ENCODE measurements at places on chromosomes 1 and 21.

DNA sequence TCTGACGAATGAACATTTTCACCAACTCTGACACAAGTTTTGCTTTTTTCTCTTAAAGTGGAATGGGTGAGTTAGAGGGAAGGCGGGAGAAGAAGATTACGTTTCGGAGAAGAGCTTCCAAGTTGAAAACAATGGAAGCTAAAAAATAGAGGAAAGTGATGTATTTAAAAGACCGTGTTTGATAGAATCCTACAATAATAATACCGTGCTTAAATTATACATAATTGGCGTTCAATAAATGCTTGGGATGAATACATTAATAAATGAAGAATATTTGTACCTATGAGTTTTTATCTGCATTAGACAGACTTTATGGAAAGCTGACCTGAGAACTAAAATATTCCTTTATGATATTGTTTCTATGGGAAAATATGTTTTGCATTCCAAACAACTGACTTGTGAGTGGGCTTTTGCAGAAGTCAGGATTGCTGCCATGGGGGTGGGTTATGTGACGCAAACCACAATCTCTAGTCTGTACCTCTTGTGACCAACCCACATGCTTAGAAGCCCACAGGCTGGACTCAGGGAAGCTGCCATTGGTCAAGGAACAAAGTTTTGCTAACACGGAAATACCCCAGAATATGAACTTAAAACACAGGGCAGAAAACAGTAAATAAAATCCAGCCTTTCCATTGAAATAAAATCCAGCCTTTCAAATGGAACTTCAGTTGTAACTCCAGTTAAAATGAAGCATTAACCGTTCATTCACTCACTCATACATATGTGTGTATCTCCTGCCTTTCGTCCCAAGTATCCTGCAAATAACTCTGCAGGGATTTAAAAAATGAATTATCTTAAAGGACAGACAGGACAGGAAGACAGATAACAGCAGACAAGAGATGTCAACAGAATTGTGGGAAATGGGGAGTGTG is 21.3 kb upstream of the ATF3 start:
- no peak for DNase-seq

GRCh38 chr1:224865510-224865909 is 64.0 kb upstream of the DNAH14 start:
- DNase-seq: no peak

- no peak for DNase-seq
These were observed 38.2 kb upstream of the KCND3 start for GRCh38 chr1:112027696-112028095.

DNA sequence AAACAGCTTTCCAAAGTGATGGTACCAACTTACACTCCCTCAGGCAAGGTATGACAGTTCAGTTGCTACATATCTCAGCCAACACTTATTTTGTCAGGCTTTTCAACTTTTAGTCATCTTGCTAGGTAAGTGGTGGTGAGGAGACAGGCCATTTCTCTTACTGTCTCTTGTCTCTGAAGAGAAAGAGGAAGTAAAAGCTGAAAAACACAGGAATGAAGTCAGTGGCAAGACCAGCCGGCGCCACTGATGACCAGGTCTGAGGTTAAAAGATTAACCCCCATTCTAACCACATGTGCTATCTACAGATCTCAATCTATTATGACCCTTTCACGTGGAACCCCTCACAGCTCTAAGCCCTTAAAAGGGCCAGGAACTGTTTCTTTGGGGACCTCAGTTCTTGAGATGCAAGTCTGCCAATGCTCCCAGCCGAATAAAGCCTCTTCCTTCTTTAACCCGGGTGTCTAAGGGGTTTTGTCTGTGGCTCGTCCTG is 4.2 kb downstream of the ADCY10 start:
- DNase-seq: no peak

DNA sequence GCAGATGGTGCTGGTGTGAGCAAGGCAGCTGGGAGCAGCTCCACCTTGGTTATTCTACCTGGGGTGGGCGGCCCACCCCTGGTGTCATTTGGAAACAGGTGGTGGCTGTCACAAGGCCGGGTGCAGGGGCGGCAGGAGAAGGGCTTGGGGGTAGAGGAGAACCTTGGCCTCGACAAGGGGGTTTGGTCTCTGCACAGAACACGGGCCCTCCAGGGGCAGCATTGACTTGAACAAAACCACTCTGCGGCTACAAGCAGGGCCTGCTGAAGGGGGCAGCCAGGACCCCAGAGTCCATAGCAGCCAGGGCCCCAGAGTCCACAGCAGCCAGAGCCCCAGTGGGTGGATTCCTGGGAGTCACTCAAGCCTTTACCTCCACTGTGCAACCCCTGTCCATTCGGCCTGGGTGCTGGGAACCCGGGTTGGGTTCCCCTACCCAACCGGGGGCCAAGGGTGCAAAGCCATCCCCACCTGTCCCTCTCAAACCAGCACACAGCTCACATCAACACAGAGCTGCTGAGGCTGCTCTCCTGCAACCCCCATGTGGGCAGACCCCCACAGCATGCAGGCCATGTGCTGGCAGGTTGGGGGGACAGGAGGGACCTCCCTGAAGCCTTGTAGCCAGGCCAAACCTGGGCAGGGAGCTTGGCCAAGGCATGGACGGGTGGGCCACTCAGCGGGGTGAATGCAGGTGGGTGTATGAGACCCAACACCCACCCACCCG is 7.7 kb downstream of the TRIM11 start:
- DNase-seq: no peak

- no peak for DNase-seq
These were observed 178.4 kb upstream of the CXADR start for GRCh38 chr21:17334484-17334883.

DNA sequence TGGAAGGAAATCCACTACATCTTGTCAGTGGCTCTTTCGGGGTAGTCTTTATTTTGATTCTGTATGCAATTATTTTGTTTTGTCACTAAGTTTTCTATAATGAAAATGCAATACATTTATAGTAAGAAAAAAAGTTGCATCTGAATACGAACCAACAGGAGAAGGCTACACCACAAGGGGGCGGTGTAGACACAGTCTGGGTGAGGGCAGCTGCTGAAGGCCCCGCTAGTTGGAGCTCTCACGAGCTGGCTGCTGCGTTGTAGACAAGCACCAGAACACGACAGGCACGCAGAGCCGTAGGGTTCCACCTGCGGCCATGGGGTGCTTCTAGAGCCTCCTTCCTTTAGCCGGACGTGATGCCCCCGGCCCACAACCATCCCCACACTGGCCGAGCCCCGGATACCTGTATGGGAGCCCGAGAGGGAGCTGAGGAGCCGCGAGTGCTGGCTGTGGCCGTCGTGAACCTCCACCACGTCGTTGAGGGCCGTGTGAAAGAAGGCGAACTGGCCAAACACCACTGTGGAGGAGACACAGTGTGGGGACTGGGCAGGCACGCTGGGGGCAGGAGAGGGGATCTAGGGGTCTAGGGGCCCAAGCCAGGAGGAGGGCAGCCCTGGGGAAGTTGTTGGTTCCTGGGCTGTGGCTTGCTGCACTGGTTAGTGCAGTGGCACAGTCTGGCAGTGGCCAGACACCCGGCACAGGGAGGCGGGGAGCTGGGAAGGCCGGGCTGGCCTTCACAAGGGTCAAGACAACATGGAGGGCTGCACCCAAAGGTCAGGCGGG is 160.8 kb downstream of the ZSCAN20 start:
- peak; percentile 75 for DNase-seq

GRCh38 chr1:7684132-7684531 is 87.0 kb upstream of the VAMP3 start:
- no peak for DNase-seq

- DNase-seq: peak; percentile 33
These were observed 78.0 kb upstream of the ATP5PO start for GRCh38 chr21:33993286-33994231.

- no peak for DNase-seq
These were observed 3.8 kb downstream of the STMN1 start for GRCh38 chr1:25902462-25902861.

GRCh38 chr1:213986020-213986924 is 1.5 kb upstream of the PROX1 start:
- peak; percentile 39 for DNase-seq

GRCh38 chr21:33886321-33886720 is 29.3 kb downstream of the ATP5PO start:
- DNase-seq: no peak

DNA sequence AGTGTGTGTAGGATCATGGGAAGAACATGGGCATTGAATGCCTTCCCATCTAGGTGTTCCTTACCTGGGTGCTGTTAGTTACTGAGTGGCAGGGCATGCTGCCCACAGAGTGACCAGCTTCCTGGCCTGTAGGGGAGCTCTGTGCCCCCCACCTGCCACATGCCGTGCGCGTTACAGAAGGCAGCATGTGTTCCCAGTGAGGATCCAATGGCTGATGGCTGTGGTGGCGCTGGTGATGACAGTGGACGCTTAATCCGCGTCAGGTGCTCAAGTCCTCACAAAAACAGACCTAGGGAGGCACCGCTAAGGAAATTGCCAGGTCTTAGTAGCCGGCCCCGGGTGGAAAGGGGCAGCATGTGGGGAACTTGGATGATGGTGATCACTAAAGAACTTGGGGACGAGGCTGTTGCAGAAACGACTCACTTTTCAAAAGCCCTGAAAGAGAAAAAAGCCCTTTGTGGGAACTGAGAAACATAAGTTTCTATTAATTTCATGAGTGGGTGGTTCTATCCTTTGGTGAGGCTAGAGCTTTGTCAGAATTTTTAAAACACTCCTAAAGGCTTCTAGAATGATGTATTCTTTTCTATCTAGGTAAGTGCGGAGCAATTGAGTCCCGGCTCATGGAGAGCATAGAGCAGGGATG is 93.2 kb downstream of the PRDM2 start:
- no peak for DNase-seq

GRCh38 chr1:171141688-171142415 is 43.2 kb upstream of the FMO2 start:
- DNase-seq: peak; percentile 87

DNA sequence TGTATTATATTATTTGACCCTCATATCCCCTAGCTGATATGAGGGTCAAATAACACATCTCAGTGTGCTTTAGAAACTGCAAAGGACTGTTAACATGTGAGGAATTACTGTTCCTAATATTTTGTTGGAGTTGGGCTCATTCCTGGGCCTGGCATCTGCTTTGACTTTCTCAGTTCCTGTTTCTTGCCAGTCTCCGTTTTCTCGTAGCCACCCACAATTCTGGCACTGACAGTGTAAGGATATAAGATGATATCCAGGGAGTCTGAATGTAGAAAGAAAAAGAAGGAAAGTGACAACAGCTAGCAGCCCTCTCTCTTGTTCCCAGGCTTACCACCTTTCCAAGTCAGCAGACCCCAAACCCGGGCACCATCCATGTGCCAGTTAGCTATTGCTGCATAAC is 54.4 kb upstream of the SCMH1 start:
- no peak for DNase-seq

DNA sequence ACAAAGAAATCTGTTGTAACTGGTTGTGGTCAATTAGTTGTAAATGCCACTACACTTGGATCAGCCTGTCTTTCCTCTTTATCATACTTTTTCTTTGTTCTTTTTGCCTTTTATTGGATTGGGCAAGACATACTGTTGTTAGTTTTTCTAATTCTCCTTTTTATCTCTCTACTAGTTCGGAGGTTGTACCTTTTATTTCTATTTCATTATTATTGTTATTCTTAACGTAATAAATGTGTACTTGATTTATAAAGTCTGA is 59.2 kb downstream of the IVNS1ABP start:
- DNase-seq: no peak

- DNase-seq: no peak
These were observed 139.2 kb downstream of the CASZ1 start for GRCh38 chr1:10657088-10657847.

DNA sequence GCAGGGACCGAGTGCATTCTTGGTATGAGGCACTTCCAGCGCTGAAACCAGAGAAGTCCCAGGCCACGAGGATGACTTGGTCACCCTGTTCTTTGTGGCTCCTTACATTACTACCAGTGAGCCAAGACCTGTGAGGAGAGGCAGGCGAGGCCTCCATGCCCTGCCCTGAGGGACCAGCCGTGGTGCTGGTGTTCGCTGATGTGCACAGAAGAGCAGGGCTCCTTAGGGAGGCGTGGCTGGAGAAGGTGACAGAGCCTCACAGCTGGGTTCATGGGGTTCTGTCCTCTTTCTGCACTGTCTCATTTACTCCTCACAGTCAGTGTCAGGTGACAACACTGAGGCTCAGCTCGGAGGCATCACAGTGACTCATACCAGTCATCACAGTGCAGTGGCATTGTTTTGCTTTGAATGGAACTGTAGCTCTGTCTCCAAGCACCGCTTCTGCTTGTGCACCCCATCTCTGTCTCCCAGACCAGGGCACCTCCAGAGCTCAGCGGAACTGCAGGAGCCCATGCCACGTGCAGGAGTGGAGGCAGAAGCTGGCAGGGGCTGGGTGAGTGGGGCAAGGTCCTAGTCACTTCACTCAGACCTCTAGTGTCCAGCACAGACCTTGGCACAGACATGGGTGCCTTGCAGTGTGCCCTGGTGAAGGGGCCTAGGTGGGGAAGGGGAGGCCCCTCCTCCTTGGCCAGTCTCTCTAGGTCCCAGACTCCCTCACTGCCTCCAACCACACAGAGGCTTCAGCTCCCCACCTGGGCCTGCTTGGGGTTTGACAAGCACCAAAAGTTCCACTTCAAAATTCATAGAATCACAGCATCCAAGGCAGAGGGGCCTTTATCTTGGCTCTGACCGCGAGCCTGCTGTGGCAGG is 310.9 kb downstream of the MATN1 start:
- DNase-seq: no peak

DNA sequence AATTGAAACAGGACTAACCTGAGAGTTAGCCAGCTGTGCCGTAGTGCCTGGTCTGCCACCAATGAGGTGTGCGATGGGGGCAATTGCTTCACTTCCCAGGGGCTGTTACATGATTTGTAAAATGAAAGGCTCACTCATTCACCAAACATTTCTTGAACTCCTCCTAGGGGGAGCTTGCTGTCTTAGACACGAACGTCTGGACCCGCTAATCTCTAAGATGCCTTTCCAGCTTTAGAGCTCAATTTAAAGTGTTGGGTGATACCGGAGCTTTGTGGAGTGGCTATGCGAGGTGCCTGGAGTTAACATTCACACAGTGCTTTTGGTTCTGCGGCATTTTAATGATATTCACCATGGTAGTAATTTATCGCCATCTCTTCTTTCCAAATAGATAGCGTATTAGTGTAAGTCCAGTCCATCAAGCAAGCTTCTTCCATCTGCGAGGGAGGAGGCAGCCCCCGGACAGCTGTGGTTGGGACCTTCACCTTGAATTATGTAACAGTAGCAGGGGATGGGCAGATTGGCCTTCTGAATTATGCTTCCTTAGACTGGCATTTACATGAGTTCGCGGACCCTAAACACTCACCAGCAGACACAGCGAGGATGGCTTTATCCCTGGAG is 179.9 kb downstream of the ADSS2 start:
- no peak for DNase-seq

DNA sequence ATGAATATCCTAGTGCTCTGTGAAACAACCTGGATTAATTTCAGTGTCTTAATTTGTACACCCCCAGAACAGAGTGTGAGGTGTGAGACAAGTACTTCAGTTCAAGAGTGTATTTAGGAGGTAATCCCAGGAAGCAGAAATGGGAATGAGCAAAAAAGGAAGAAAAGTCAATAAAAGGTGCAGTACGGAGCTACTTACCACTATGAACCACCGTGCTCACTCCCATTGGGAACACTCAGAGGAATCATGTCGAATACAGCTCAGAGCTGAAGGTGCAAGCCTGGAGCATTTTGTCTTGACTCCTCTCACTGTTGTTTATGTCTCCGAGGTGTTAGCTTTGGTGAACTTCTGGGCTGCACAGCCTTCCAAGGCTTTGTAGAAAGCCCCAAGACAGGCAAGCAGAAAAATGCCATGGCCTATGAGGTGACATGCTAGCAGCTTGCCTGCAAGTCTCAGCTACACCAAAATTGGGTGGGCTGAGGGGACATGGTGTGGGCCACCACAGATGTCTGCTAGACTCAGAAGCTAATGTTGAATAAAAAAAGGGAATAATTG is 7.4 kb upstream of the SVBP start:
- no peak for DNase-seq

All from dermis microvascular lymphatic vessel endothelial cell (primary cell).